WTC11 (cell line): ENCODE measurements at places on chromosomes 3 and 15. TPM values are rescaled to one million over a fixed set of nuclear protein-coding genes. Genes with fewer than 3 reads are reported as not detected.

DNA sequence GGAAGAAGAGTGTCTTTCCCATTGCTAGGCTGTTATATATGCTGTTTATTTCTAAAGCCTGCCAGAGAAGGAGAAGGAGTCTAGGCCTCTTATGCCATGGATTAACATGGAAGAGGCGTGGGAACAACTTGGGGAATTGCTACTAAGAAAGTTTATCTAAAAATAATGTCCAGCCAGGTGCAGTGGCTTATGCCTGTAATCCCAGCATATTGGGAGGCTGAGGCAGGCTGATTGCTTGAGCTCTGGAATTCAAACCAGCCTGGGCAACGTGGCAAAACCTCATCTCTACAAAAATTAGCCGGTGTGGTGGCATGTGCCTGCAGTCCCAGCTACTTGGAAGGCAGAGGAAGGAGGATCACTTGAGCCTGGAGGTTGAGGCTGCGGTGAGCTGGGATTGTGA, 51.7 kb upstream of the ARPP19 start:
- no peak for DNase-seq

DNA sequence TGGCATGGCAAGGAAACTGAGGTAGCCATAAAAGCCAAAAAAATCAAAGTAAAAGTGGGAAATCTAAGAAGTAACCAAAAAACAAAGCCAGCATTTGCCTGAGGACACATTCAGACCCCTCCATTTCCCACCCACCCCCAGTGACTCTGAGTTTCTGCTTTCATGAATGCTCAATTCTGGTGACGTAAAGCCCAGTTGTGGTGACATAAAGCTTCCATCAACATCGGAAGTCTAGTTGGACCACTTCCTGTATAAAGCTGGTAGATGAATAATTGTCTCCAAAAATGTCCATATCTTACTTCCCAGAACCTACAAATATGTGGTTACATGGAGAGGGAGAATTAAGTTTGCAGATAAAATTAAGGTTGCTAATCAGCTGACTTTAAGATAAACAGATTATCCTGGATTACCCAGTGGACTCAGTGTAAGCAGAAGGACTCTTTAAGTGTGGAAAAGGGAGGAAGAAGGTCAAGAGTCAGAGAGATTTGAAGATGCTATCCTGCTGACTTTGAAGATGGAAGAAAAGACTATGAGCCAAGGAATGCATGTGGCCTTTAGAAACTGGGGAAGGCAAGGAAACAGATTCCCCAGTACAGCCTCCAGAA, 62.0 kb upstream of the ST3GAL6 start:
- no peak for DNase-seq

DNA sequence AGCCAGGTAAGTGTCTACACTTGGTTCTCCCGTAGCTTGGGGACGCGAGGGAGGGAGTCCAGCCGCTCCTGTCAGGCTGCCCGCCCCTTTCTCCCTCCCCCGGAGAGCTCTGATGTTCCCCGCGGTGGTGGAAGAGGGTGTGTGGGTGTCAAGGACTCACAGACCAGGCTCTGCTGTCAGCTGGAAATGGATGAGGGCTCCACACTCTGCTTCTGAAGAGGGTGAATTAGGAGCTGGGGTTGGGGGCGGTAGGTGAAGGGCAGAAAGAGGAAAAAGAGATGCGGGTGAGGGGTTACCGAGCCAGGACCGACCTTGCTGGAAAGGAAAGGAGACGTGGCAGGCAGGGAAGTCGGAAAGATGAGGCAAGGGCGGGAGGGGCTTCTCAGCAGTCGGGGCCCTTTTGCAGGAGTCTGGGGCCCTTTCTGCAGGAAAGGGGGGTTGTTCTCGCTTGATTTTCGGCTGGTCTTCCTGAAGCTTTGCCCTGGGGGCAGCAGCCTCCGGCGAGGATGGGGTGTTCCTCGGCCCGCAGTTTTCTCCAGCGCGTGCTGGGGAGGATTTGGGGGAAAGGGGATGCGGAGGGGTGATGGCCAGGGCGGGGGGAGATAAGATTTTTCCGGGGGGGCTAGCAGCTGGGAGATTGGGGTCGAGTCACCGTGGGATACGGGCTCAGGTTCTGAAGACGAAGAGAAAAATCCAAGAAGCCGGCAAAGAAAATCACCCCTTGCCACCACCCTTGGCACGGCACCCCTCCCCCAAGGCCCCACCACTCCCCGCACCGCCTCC, 602 bp upstream of the BAHD1 start:
- peak; percentile 54 for DNase-seq

DNA sequence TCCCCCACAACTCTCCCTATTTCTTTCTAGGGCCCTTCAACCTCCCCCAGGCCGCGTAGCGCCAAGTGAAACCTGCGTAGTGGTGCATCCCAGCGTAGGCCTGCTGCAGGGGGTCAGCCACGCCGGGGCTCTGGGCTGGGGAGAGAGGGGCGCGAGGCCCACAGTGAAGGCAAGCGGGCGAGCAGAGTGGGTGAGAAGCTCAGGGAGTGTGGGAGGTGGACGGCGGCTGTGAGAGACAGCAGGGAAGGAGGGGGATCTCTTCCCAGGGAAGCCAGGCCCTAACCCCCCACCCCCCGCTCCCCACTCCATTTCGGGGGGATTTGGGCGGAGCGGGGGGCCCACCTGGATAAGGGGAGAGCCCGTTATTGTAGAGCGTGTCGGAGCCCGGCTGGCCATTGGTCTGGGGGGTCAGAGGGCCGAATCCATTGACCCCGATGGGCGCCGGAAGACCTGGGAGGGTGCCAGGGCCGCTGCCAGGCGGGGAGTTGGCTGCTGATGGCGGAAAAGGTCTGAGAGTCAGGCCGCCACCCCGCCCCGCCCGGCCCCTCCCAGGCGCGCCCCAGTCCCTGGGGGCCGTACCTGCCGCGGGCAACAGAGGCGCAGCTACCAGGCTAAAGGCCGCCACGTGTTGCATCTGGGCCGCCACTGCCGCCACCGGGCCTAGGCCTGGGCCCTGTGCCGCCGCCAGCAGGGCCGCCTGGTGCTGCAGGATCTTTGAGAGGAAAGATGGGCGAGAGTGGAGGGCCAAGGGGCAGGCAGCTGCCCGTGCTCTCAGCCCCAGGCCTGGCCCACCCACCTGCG, 16.6 kb upstream of the PARP6 start:
- DNase-seq, result no peak

GRCh38 chr3:184031187-184031792, at the start of gene HTR3D:
TSS of gene HTR3D (plus strand) at chr3:184031742. CDS start at chr3:184031742, 0 bp downstream.
- DNase-seq, result no peak

Gene FBXW12
- total RNA-seq, result 1.9 to 2.5 TPM (median 2.0 TPM) in 3 replicates

Gene PML
- total RNA-seq, result 39.0 to 47.7 TPM (median 40.5 TPM) in 3 replicates

- DNase-seq, result no peak
These were observed 74.2 kb upstream of the POU1F1 start for GRCh38 chr3:87350367-87351199.

- DNase-seq, result no peak
These were observed 46.9 kb downstream of the ARHGEF3 start for GRCh38 chr3:56754741-56755417.

Gene GATM
- total RNA-seq, result 10.1 to 18.0 TPM (median 17.0 TPM) in 3 replicates

GRCh38 chr3:141776376-141776775, 13.2 kb downstream of the GRK7 start:
- DNase-seq, result no peak

- DNase-seq, result no peak
These were observed 8.2 kb downstream of the GOLIM4 start for GRCh38 chr3:168087539-168087938.

DNA sequence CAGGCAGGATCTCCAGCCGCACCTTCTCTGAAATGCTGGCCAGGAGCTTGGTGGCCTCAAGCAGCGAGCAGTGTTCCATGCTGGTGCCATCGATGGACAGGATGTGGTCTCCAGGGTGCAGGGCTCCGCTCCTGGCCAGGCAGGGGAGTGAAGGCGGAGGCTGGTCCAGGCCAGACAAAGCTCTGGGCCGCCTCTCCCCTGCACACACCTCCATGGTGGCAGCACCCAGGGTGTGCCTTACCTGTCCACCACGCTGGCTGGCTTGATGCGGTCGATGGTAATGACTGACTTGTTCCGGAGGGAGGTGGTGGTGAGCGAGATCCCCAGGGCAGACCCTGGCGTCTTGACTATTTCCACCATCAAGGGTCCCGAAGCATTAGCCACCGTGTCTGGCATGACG, 20.0 kb downstream of the GRIP2 start:
- no peak for DNase-seq

DNA sequence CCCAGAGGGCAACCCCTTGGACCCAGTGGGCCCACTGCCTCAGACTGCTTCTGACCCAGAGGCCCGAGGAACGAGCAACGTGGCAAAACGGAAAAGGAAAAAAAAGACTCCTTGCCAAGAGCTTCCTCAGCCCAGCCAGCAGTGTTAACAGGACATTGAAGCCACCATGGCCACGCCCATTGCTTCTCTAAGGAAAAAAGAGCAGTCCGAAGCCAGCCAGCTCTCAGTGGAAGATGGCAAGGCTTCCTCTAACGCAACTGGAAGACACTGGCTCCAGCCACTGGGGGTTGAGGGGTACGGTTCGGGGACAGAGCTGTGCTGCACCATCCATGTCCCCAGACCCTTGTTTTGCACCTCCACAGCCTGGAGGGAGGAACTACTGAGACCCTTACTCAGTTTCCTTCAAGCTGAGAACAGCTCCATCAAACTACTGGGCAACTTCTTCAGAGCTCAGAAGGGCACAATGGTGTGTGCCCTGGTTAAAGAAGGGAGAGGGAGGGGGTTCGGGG, 10.7 kb downstream of the BMF start:
- no peak for DNase-seq

DNA sequence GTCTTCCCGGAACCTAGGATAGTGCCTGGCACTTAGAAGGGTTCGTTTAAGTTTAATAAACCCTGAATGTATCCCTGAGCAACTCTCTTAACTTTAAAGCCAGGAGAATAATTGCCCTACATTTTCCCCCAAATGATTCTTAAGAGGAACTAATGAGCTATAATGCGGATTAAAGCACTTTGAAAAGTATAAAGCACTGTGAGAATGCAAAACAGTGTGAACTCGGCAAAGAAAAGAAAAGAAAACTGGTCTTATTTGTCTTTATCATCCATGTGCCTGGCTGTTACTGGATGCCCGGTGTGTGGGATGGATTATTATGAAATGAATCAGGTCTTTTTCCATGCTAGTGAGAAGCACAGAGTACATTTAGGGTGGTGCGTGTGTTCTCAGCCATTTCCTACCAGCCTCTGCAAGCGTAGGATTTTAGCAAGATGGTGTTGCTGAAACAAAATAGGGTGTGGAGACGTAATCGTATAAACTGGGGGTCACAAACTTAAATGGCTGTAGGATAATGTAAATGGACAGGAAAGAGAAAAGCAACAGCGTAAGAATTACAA, 983 bp downstream of the KBTBD12 start:
- no peak for DNase-seq

DNA sequence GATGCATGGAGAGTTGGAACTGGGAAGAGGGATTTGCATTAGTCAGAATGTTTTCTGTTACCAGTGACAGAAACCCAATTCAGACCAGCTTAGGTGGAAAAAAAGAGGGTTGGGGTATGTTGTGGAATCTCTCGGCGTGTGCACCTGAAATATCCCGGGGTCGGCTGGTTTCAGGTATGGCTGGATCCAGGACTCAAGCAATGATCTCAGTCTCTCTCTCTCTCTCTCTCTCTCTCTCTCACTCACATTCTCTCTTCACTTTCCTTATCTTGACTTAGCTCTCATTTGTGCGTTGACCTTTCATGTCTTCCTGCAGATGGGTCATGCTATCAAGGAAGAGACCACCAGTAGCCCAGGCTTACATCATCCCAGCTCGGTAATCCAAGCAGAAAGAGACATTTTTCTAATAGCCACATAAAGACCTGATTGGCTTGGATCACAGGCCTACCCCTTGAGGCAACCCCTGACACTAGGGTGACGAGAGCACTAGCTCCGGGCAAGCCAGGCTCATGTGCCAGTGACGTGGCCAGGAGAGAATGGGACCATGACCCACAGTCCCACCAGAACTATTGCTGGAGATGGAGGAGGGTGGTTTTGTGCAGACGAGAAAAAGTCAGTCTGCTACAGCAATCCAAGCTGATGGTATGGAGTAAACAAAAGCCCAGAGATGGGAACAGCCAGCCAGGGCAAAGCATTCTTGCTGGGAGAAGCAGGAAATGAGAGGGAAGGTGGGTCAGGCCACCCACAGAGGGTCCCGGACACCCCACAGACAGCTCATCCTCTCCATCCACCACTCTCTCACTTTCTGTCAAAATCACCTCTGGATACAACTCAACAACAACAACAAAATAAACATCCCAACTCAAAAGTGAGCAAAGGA, 91.7 kb downstream of the CHSY1 start:
- no peak for DNase-seq

DNA sequence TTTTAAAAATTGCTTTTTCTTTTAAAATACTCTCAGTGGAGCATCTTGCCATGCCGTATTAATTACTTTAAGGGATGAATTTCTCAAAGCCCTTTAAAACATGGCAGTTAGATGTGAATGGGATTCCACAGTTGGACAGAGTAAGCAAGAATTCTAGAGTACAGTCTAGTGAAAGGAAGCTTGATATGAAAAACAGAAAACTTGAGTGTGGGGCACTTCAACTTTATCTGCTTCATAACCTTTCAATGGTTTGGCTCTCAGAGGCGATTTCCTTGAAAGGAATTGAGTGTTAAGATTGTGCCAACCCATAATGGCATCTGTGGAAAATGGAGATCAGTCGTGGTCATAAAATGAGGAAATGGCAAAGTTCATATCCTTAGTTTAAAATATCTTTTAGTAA, 127.7 kb upstream of the SAMMSON start:
- no peak for DNase-seq

GRCh38 chr3:1036207-1036826, 56.5 kb upstream of the CNTN6 start:
- DNase-seq, result no peak

- DNase-seq, result no peak
These were observed 22.4 kb downstream of the FNDC3B start for GRCh38 chr3:172061724-172062184.

Gene SI
- not detected in 3 replicates for total RNA-seq

DNA sequence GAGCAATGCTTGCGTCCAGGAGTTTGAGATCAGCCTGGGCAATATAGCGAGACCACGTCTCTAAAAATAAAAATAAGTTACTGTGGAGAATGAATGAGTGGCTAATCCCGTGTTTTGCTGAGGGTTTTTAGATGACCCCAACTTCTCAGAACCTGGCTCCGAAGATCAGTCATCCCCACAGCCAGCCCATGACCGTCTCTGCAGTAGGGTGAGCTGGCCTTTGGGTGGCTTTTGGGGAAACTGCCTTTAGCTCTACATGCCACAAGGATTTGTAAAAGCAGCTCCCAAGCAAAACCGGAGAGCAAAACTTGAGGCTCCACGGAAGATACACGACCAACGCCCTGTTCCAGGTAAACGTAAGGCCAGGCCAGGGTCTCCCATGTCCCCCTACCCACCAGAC, 39.2 kb upstream of the TFRC start:
- DNase-seq, result no peak

- no peak for DNase-seq
These were observed 16.3 kb downstream of the ITGA11 start for GRCh38 chr15:68415501-68416157.

Gene PRR20G
- 0.18 TPM in 1 of 3 replicates, not detected in the others for total RNA-seq
